ENCODE measurements at places on chromosomes 11 and 22.

DNA sequence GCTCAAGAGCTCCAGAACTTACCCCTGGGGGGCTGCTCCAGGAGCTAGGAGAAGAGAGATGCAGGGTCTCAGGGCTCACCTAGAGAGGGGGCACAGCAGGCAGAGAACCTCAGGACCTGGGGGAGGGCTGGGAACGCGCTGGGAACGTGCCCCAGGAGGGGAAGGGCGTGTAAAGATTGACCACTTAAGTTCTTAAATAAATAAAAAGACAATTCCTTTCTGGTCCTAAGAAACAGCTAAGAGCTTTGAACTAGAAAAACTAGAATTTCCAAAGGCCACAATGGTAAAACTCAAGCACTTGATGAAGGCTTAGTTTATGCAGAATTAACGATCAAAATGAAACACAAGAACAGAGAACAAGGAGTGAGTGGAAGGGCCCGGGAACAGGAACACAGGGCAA lies 89.1 kb downstream of the CELSR1 start:
- DNase-seq: no peak

- no peak for DNase-seq
These were observed 11.1 kb downstream of the OR5B3 start for GRCh38 chr11:58395581-58395980.

GRCh38 chr22:27137871-27138337 lies 480.5 kb downstream of the MIAT start:
- no peak for DNase-seq

GRCh38 chr22:50176850-50177536 lies 6.5 kb downstream of the PANX2 start:
- DNase-seq: no peak

DNA sequence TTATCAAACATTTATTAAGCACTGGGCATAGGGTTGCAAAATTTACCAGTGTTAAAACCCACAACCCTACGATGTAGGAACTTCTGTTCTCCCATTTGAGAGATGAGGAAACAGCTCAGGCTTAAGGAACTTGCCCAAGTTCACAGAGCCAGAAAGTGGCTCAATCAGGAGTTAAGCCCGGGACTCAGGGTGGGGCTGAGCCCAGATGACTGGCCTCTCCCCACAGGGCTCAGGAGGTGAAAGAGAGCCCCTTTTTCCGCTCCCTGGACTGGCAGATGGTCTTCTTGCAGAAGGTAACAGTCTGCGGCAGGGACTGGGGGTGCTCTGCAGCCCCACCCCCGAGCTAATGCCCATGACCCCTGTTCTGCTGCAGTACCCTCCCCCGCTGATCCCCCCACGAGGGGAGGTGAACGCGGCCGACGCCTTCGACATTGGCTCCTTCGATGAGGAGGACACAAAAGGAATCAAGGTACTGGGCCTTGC lies 5.6 kb upstream of the ANKRD13D start:
- DNase-seq: no peak

- no peak for DNase-seq
These were observed 13.8 kb upstream of the LINC01488 start for GRCh38 chr11:69467646-69468045.

DNA sequence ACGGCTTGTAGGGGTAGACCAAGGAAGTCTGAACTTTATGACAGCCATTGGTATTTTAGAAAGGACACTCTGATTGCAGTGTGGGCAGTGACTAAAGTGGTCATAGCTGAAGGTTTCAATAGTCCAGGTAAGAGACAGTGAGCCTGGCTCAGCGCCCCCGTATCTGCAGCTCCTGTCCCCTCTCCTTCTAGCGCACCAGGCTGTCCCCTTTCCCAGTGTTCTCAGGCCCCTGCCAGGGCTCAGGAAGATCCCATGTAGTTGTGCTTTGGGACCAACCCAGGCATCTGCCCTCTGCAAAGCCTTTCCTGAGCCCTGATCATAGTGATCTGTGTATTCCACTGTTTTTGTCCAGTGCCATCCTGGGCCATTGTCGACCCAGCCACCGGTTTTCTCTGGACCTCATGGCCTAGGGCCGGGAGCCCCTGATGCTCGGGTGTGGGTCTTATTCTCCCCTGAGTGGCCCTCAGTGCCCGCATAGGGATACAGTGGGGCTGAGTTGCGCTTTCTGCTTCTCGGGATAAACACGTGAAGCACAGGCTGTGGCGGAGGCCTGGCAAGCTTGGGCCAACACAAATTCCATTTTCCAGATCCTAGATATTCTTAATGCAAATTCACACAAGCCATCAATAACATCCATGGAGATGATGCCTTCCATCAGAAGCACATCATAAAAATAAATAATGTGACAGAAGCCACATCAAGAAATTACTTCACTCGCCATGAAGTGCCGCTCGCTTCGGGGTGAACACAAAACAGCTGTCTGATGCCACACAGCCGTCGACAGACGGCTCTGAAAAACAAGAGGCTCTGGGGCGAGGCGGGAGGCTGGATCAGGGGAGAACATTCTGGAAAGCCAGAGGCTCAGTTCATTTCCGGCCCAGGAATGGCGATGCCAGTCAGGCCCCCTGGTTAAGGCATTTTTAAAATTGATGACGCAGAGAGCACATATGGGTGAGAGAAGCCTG lies 805.0 kb downstream of the TBC1D22A start:
- DNase-seq: no peak

- DNase-seq: no peak
These were observed 419.4 kb downstream of the DYNC2H1 start for GRCh38 chr11:103528596-103528995.

- no peak for DNase-seq
These were observed 42.0 kb downstream of the ALG9 start for GRCh38 chr11:111829185-111829968.

DNA sequence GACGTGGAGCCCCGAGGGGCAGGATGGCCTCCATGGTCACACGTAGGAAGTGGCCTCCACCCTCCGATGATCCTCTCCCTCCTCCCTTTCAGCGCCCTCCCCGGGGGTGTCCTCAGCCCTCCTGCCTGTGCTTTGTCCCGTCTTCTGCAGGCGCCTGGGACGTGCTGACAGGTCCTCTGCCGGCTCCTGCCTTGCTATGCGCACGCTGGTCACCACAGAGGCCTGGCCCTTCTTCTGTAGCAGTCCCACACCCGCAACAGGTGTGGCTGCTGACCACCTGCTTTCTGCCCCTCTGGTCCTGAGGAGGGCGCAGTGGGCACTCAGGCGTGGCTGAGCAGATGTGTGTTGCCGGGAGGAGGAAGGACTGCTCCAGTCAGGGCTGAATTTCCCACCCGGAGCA lies 27.7 kb upstream of the PPP6R3 start:
- no peak for DNase-seq

GRCh38 chr11:9148035-9148434 lies 56.6 kb upstream of the SCUBE2 start:
- no peak for DNase-seq

DNA sequence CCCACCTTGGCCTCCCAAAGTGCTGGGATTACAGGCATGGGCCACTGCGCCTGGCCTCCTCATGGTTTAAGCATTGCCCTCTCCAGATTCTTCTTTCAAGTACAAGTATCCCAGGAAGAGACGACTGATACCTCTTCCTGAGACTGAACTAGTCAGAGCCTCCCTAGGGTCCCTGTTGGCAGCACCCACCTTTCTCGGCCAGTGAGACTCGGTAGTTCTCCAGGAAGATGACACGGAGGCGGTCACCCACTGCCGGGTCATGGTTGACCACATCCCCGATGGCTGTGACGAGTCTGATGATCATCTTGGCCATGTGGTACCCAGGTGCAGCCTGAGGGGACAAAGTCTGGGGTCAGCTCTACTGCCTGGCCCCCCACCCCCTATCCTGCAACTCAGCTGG lies 7.2 kb upstream of the RASGRP2 start:
- no peak for DNase-seq

GRCh38 chr11:2740275-2740940 lies 40.6 kb upstream of the KCNQ1OT1 start:
- no peak for DNase-seq

- no peak for DNase-seq
These were observed 16.6 kb downstream of the IL10RA start for GRCh38 chr11:118002541-118003423.

GRCh38 chr11:104844451-104844850 lies 53.8 kb downstream of the CASP12 start:
- DNase-seq: no peak

- DNase-seq: no peak
These were observed 79.4 kb upstream of the PPARA start for GRCh38 chr22:46070803-46071450.

- DNase-seq: no peak
These were observed 71.5 kb upstream of the USP47 start for GRCh38 chr11:11770296-11770695.

- peak; percentile 11 for DNase-seq
These were observed 67.7 kb downstream of the BCL2L13 start for GRCh38 chr22:17705951-17706900.

DNA sequence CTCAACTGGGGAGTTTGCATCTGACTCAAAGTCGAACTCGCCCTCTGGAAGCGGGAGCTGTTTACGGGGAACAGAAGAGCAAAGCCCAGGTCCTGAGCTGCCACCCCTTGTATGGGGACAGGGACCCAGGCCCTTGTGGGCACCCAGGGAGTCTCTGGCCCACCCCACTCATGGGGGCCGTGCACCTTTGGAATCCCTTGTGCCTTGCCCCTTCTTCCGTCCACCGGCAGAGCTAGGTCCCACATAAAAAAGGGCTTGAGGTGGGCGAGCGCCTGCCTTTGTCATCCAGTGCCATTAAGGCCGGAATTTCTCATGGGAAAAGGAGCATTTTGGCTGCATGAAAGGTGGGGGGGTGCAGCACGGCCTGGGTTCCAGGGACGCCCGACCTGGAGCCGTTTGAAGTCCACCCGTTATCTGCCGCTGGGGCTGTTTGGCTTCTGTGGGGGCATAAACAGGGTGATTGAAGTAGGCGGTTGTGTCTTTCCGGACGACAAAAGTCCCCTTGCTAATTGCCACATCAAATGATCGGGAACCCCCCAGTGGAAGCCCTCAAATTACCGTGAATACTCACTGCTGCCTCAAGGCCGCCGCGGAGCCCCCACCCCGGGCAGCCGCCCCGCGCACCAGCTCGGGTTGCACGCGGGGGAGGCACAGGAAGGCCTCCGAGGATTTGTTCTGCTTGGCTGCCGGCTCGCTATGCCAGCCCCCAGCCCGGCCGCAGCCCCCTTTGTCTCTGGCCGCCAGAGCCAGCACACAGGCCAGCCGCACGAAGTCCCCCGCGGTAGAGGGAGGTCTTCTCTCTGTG lies 49.0 kb upstream of the FGF3 start:
- DNase-seq: no peak

- no peak for DNase-seq
These were observed 1.5 kb downstream of the MAFF start for GRCh38 chr22:38203090-38203810.

DNA sequence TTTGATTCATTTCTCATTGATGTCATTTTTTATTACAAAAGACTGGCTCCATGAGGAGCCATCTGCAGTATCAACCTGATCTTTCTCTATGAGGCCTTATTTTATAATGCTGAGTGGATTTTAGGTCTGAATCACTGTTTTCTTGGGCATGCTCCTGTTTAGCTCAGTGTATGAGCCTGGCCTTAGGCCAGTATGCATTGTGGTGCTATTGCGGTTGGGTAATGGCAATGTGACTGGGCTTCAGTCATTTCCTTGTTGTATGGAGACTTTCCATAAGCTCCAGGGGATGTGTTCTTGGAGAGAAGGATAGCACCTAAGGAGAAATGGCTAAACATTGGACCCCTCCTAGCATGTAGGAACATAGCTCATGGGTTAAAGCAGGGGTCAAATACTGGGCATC lies 293.2 kb downstream of the NELL1 start:
- DNase-seq: no peak

DNA sequence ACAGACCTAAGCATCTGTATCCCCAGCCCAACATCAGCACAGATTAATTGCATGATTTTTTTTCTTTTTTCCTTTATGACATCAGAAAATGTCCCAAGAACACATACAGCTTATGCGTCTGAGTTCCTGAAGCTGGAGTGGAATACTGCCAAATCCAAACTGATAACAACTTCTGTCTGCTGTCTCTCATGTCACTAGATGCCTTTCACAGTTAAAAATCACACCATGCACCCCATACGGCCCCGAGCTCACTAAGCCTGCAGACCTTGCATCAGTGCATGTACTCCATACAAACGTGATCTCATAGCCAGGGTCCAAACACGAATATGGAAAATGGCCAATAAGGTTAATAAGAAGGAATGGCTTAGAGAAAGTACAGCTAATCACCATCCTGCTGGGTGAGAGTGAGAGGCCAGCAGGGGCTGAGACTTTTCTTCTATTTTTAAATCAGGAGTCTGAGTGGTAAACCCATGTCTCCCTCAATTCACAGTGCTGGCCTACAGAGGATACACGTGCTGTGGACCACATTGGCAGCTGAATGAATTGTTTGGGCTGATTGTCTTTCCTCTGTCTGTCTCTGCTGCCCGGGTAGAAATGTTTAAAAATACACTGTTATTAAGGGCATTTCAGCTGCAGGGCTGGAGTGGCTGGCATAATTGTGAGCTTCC lies 350.6 kb upstream of the RAG2 start:
- no peak for DNase-seq

GRCh38 chr22:40462195-40462984 lies 92.0 kb downstream of the SGSM3 start:
- peak; percentile 18 for DNase-seq

- DNase-seq: no peak
These were observed 16.4 kb upstream of the CSRP3 start for GRCh38 chr11:19218216-19218615.

DNA sequence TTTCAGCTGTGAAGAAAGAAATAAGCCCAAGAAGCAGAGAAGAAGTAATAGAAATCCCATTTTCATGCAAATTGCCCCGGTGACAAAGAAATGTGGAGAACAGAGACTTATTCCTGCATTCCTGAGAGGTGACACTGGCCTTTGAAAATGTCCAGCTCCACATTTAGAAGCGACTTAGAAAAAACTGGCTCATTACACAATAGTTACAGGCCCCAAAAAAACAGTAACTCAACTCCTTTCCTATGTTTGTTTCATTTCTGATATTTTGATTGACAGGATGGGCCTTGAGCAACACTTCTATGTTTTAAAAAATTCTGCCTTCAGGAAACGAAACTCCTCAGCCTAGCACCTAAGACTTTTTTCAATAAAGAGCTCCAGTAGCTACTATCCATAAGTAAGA lies 726.9 kb upstream of the TENM4 start:
- DNase-seq: no peak

GRCh38 chr11:518463-519202 lies 11.6 kb upstream of the RNH1 start:
- DNase-seq: peak; percentile 75

- no peak for DNase-seq
These were observed 309.8 kb downstream of the TTC28 start for GRCh38 chr22:28369854-28370253.

DNA sequence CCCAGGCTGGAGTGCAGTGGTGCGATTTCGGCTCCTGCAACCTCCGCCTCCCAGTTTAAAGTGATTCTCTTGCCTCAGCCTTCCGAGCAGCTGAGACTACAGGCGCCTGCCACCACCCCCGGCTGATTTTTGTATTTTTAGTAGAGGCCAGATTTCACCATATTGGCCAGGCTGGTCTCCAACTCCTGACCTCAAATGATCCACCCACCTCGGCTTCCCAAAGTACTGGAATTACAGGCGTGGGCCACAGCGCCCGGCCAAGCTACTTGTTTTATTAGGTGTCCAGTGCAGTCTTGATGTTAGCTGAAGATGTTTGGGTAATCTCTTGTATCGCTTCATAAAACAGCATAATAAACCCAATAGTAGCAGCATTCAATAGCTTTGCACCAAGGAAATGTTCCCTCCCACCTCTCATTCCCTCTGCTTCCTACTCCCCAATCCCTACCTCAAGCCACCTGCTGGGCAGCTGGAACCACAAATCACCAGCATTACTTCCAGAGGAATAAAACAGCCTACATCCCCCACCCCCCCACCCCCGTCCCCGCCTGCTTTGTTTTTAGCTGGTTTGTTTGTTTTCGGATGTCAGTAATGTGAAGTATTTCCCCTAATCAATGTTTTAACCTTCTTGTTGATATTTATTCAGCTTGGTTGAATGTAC lies 11.0 kb upstream of the GRIK4 start:
- no peak for DNase-seq

Measured in stimulated activated CD4-positive, alpha-beta T cell treated with anti-CD3 and anti-CD28 coated beads, TNF-alpha, amount 100 ng/mL, for 24 hours (primary cell).